OCI-LY7 (cell line): ENCODE measurements at places on chromosomes 2 and 18. TPM values are rescaled to one million over a fixed set of nuclear protein-coding genes. Genes with fewer than 3 reads are reported as not detected.

DNA sequence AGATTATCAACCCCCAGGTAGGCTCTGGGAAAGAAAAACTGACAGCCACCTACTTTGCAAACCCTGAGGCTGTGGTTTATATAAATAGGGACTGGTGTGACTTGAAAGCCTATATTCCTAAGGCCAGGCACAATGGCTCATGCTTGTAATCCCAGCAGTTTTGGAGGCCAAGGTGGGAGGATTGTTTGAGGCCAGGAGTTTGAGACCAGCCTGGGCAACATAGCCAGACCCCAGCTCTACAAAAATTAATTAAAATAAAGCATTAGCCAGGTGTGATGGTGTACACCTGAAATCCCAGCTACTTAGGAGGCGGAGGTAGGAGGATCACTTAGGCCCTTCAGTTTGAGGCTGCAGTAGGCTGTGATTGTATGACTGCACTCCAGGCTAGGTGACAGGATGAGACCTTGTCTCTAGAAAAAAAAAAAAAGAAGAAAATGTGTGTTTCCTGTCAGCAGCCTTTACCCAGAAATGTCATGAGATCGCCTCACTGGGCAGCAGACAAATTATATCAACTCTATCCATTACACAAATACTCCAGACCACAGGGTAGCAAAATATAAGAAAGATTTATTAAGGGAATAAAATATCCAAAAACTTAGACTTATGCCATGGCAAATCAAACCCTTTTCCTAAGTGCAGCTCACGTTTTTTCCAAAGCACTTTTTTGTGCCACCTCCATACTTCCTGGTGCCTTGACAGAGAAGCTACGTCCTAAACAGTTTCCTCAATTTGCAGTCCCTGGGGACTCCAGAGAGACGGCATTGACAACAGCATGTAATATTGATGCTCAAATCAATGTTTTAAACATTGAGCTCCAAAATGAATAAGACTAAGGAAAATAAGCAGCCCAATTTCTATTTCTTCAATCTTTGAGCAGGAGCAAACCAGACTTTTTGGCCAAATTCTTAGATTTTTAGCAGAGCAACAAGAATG, 190.8 kb upstream of the NDUFV2 start:
- peak; percentile 80 for DNase-seq

DNA sequence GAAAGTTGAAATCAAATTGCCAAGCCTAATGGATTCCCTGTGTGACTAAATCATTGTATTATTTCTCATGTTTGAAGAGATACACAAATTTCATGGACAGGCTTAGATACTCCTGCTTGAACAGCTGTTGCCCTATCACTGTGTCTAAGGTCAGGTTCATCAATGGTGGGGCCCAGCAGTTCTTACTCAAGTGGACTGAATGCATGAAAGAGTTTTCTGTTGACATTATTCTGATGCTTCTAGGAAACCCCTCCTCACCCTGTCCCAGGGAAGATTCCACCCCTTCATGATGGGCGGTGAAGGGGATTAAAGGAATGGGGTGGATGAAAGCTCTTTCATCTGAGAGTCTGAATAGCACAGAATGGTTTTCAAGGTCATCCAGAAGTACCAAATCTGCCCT, 148.8 kb downstream of the INO80D start:
- DNase-seq, result no peak

DNA sequence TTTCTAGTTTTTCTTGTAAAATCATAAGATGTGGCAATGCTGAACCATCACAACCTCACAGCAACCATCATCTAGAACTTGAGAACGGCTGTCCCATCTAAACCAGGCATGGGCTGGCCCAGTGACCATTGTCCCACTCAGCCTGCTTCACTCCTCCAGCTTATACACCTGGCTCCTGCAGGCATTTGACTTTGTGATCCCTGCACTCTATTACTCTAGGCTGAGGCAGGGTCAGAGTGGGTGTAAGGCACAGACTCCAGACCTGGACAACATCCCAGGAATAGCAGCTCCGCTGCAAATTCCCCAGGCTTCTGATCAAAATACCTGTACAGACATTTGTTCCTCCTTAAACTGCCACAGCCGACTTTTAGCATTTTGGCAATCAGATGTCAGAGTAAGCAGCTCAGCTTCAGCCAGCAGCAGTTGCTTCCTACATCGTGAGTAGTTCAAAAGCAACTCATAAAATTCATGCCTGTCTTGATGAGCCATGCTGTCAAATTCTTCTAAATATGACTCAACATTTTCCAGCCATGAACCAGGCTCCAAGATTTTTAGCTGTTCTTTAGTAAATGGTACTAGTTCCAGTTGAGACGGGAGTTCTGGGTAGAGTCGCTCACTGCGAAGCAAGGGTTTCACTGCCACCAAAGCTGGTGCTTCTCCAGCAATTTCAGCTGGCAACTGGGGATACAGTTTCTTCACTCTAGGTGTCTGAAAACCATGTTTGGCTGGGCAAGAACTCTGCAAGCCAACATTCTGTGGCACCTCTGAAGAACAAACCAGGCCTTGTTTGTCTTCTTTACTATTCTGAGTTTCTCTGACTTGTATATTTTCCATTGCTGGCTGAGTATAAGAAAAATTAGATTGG, 12.8 kb downstream of the EPG5 start:
- DNase-seq, result no peak

DNA sequence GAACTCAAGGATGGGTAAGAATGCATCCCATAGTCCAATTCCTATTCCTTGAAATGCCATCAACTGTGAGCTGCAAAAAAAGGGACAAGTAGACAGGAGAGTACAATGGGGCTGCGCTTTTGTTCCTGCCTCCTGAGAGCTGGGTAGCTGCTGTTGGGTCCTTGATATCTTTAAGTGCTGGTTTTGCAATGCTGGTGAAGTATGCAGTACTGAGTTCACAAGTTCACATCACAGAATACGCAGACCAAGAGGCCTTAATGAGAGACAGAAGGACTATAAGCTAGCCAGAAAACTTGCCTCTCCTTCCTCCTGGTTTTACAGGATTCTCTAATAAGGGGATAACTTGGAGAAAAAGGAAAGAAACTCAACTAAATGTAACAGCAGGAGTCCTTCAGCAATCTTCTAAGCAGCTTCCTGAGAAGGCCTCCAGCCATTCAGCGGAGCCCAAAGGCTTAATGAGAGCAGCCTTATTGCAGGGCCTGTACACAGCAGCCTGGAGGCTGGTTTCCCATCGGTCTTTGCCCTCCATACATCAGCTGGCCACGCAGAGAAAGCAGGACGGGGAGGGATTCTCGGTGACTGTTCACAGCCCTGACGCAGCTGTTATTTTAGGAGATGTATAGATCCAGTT, 293.1 kb downstream of the CDCA7 start:
- DNase-seq, result no peak

The GPR45 gene
- not detected in 2 replicates for total RNA-seq

The TUBB8B gene
- total RNA-seq, result not detected in 2 replicates

DNA sequence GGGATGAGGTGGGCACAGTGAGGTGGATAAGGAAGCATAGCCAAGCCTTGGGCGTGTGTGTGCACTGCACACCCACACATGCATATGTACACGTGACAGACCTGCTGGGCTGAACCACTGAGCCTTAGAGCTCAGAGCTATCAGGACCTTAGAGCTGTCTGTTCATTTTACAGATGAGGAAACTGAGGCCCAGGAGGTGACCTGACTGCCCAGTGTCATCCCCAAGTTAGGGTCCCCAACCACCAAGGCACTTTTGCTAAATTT, 8.2 kb upstream of the SNED1 start:
- DNase-seq, result no peak

DNA sequence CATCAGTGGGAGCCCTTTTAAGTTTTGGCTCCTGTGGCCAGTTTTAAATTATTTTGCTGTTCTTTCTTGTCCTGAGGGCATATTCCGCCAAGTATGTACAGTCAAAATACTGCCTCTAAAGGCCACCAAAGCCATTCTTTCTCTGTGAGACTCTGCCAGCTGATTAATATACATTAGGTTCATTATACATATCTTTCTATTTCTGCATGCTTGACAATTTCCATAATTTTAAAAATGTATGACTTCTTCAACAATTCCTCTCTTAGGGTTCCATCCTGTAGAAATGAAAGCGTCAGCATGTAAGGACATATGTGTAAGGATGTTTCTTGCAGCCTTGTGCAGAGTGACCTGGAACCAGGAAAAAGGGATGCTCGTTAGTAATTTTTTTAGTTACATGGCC, 291.9 kb downstream of the PHLPP1 start:
- DNase-seq, result no peak

GRCh38 chr18:13192970-13193369, 25.6 kb upstream of the LDLRAD4 start:
- no peak for DNase-seq

DNA sequence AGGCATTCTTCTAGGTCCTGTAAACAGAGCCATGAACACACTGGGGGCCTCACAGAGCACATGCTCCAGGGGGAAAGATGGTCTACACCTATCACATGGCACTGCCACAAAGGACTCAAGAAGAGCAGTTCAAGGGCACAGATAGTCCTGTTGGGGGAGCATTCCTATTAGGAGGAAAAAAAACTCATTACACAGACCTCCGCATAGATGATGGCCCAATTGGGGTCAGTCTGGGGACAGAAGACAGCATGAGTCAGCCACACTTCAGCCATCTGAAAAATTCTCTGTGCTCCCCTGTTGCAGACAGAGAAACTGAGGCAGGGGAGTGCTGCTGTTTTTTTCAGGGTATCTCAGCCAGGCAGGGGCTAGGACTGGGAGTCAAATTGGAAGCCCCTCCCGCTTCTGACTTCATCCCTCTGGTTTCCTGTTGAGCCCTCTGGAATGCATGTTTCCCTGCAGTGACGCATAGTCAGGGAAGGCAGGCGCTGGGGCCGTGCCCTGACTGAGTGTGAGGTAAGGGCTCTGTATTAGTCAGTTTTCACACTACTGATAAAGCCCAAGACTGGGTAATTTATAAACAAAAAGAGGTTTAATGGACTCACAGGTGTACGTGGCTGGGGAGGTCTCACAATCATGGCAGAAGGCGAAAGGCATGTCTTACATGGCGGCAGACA, 67.9 kb downstream of the RHOB start:
- no peak for DNase-seq

DNA sequence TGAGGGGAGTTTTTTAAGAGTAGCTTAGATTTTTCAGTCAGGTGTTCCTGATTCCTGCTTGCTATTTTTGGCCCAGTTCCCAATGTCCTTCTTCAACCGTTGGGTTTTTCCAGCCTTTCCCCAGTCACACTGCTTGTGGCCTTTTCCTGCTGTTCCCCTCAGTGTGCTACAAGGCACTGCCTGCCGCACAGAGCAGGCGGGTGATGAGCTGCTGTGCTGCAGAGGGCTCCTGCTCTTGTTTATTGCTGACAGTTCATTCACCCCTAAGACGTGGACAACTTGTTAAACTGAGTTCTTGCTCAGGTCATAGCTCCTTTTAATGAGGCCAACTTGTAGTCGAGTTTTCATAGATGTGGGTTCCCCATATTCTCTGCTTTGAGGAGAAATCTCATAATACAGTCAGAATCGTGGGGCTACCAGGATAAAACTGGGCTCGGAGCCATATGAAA, 20.6 kb downstream of the EIF4E2 start:
- DNase-seq, result no peak

DNA sequence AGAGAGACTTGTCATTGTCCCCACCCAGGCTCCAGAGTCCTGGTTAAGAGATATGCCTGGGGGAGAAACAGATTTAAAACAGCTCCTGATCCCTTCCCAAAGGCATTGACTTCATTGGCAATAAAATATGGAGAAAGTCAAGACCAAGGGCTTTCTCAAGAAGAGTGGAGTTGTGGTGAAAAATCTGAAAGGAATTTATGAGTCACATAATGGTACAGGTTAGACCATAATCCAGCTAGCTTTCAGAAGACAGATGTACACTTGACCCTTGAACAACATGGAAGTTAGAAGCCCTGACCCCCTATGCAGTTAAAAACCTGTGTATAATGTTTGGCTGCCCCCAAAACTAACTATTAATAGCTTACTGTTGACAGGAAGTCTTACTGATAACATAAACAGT, 599.1 kb upstream of the SOX11 start:
- no peak for DNase-seq

The CNGA3 gene
- not detected in 2 replicates for total RNA-seq

The CABYR gene
- total RNA-seq, result not detected in 2 replicates

The DTNA gene
- total RNA-seq, result not detected in 2 replicates

DNA sequence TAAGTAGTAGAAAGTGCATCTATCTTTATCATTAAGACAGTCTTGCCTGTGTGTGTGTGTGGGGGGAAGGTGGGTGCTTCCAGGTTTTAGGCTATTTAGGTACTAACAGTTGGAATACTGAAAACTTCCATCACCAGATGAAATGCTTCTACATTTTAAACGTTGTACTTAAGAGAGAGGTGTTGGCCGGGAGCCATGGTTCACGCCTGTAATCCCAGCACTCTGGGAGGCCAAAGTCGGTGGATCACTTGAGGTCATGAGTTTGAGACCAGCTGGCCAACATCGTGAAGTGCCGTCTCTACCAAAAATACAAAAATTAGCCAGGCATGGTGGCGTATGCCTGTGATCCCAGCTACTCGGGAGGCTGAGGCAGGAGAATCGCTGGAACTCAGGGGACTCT, 4.0 kb downstream of the NETO1 start:
- DNase-seq, result no peak

- DNase-seq, result no peak
Observed at GRCh38 chr18:68426731-68427315, 288.1 kb downstream of the TMX3 start.

GRCh38 chr2:68799140-68800026, 64.8 kb downstream of the ARHGAP25 start:
- no peak for DNase-seq

DNA sequence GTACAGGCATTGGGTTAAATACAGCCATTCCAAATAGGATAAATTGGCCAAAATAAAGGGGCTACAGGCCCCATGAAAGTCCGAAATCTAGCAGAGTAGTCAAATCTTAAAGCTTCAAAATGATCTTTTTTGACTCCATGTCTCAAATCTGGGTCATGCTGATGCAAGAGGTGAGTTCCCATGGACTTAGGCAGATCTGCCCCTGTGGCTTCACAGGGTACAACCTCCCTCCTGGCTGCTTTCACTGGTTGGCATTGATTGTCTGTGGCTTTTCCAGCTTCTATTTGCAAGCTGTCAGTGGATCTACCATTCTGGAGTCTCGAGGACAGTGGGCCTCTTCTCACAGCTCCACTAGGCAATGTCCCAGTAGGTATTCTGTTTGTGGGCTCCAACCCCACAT, 56.1 kb downstream of the CCDC141 start:
- DNase-seq, result no peak

The SCTR gene
- not detected in 2 replicates for total RNA-seq

The GTF2A1L gene
- not detected in 2 replicates for total RNA-seq

DNA sequence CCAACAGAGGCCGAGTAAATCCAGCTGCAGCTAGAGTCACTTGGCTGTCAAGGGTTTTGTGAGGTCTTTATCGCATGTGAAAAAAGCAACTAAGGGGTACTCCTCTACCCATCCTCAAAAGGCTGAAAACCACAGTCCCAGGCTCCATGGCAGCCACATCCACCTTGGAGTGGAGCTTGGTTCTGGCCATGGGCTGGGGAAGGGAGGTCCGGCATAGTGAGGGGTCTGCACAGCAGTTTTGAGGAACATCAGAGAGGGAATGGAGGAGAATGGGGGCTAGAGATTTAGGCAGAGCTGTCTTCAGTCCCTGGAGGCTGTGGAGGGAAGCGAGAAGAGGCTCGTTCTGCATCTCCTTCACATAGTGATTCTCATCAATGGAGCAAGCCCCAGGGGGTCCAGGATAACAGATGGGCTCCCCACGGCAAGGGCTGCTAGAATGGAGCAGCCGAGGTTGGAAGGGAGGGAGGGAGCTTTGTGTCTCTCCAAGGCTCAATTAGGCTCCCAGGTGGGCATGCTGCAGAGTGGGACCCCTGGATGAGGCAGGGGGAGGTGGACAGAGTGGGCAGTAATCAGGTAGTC, 21.0 kb downstream of the MROH2A start:
- no peak for DNase-seq
